Activated CD4-positive, alpha-beta T cell treated with anti-CD3 and anti-CD28 coated beads, Interleukin-2, amount 10 ng/mL, durations not matched to agents 7 days and 5 days (primary cell): ENCODE measurements at places on chromosomes 11 and 22. TPM values are rescaled to one million over a fixed set of nuclear protein-coding genes. Genes with fewer than 3 reads are reported as not detected.

Gene APOBEC3B
- 8.8 TPM for total RNA-seq

DNA sequence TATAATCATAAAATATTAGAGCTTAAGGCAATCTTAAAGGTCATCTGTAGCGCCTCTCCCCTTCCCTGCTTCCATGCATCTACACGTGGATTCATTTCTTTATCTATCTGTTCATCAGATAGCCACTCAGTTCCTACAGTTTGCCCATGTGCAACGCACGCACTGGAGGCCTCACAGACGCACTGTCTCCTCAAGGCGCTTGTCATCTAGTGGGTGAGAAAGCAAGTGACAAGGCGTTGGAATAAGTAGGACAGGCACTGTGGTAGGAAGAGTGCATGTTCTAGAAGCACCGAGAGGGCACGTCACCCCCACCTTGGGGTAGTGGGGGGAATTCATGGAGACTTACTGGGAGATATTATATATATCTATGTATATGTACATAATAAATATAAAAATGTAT, 20.8 kb upstream of the JAM3 start:
- no peak for DNase-seq
- H3K27me3 ChIP-seq, result peaks cover 17% of the 10 kb centered on the region
- H3K4me1 ChIP-seq, result peaks cover 14% of the 10 kb centered on the region
- H3K36me3 ChIP-seq, result no peaks in the 10 kb centered on the region

- no peaks in the 10 kb centered on the region for H3K4me1 ChIP-seq
- H3K36me3 ChIP-seq, result no peaks in the 10 kb centered on the region
- no peak overlapping the region for H3K27ac ChIP-seq
Observed at GRCh38 chr11:103358251-103358650, 249.0 kb downstream of the DYNC2H1 start.

- peak within 1 kb of the TSS; percentile 7 for H3K4me3 ChIP-seq
- no peak within 1 kb of the TSS for H3K27ac ChIP-seq
- no peak for DNase-seq
Observed at GRCh38 chr22:23754220-23754919, at the start of gene VPREB3. Gene VPREB3, minus strand, starts transcription at chr22:23754425. Its CDS starts 62 bp downstream, at chr22:23754363.

GRCh38 chr22:41181349-41182241, 23.5 kb upstream of the L3MBTL2 start:
- H3K4me1 ChIP-seq, result no peaks in the 10 kb centered on the region
- no peak for DNase-seq
- H3K27ac ChIP-seq, result no peak overlapping the region
- no peaks in the 10 kb centered on the region for H3K27me3 ChIP-seq

DNA sequence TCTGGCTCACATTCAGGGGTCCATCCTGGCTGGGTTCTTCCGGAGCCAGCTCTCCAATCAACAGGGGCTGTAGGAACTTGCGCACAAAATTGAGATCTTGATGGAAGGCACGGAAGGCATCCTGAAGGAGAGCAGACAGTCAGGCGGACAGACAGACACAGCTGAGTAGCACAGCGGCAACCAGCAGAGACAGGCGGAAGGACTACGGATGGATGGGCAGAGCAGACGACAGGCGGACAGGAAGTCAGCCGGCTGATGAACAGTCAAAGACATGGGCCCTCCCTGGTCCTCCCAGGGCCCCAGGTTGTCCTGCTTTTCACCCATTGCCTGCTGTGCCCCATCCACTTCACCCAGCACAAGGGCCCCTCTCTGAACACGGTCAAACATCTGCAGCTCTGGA, 11.3 kb downstream of the FADS3 start:
- no peak overlapping the region for H3K4me3 ChIP-seq
- no peaks in the 10 kb centered on the region for H3K4me1 ChIP-seq
- DNase-seq, result no peak
- no peaks in the 10 kb centered on the region for H3K27me3 ChIP-seq
- H3K27ac ChIP-seq, result no peak overlapping the region

DNA sequence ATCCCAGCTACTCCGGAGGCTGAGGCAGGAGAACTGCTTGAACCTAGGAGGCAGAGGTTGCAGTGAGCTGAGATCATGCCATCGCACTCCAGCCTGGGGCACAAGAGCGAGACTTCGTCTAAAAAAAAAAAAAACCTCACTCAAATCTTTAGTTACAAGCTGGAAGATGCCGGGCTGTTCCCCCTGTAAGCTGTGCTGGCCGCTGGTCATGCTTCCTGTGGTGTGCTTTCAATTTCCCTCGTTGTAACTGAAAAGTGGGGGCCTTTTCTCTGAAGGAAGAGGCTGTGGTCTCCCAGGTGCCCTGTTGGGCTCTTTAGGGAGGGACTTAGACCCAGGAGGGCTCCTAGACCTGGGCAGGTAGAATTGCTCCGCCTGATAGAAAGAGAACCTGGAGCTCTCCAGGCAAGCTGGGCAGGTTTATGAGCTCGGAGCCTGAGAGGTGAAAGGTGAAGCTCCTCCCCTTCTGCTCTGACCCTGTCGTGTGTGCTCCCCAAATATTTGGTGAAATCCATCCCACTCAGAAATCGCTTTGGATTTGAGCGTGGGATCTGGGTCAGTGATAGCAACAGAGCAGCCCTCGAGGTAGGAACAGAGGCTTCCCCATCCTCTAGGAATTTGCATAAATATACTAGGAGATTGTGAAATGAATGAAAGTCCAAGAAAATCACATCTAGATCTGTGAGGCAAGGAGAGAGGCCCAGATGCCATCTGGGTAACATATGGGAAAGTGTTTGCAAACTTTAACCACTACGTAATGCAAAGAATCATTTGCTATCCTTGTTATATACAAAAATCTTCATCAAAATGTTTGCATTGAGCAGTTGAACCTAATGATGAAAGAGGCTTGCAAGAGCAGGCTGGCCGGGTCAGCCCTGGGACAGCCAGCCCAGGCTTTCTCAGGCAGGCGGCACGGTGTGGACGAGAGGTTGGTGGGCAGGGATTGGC, 154.3 kb downstream of the FBXO7 start:
- peaks cover 5% of the 10 kb centered on the region for H3K4me1 ChIP-seq
- H3K27ac ChIP-seq, result no peak overlapping the region
- H3K4me3 ChIP-seq, result no peak overlapping the region
